ENCODE measurements at places on chromosomes 13 and 19.

DNA sequence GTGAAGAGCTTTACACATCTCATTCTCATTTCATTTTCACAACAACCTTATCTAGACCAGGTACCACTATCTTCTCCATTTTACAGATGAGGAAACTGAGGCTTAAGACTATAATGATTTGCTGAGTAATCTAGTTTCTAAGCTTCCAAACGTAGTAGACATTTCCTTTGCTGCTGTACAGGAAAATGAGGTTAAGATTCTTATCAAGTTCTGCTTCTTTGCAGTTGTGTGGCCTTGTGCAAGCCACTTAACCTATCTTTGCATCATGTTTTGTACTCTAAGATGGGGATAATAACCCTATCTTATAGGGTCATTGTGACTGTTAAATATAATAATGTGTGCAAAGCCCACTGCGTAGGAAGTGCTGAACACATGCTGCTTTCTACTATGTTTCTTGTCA is 307.9 kb downstream of the HS6ST3 start:
- DNase-seq: no peak

GRCh38 chr13:25292301-25292700 is 5.0 kb upstream of the MTMR6 start:
- DNase-seq: no peak

DNA sequence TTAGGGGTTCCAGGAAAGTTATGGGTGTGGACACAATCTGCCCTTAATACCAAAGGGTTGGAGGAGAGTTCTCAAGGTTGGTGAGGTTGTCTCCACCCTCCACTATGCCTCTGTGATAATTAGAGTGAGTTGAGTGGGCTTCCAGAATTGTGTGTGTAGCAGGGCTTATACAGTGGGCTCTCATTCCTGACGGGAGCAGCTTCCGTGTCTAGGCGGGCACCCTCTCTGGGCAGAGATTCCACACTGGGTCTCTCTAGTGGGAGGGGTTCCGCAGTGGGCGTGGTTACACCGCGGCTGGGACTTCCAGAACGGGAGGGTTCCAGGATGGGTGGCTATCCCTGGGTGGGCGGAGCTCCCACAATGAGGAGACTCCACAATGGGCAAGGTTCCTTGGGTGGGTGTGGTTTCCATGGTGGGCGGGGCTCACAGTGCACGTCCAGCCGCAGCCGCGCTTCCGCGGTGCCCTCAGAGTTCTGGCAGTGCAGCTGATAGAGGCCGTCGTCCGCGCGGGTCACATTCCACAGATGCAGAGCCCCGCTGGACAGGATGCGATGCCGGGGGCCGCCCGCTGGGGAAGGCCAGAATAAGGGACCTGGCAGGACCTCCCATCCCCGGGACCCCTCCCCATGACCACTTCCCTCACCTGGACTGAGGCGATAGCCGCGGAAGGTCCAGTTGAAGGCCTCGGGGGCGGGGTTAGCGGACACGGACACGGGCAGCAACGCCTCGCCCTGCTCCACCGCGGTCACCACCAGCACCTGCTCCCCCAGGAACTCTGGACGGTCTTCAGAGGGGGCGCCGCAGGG is 8.4 kb downstream of the NPHS1 start:
- no peak for DNase-seq

DNA sequence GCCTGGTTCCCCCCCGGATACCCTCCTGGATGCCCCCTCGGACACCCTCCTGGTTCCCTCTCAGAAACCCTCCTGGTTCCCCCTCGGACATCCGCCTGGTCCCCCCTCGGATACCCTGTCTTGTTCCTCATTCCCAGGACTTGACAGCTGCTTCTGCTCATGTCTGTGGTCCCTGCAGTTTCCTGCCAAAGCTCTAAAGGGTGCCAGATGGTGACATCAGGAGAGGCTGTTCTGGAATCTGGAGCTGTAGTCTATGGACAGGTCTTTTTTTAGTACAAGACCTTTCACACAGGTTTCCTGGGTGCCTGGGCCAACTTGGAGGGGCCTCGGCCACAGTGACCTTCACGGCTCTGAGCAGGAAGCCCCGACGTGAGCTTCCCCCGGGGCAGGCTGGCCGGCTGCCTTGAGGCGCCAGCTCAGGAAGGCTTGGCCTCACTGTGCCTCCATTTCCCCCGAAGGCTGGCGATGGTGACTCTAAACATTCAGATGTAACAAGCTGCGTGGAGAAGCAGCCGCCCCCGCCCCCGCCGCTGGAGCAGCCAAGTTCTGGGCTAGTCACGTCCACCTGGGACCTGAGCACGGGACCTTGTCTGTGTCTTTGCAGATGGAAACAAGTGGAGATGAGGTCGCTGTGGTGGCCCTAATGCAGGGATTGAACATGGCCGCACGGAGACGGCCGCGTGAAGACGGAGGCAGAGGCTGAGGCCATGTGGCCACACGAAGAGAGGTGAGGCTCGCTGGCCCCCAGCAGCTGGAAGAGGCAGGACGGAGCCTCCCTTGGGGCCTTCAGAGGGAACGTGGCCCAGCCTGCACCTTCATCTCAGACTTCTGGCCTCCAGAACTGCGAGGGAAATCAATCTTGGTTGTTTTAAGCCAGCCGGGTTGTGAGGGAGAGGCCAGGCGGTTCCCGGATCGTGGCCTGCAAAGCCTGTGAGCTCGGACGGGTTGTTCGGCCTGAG is 12.7 kb downstream of the SGTA start:
- DNase-seq: no peak

GRCh38 chr19:38081547-38082255 is 142.3 kb downstream of the DPF1 start:
- no peak for DNase-seq

DNA sequence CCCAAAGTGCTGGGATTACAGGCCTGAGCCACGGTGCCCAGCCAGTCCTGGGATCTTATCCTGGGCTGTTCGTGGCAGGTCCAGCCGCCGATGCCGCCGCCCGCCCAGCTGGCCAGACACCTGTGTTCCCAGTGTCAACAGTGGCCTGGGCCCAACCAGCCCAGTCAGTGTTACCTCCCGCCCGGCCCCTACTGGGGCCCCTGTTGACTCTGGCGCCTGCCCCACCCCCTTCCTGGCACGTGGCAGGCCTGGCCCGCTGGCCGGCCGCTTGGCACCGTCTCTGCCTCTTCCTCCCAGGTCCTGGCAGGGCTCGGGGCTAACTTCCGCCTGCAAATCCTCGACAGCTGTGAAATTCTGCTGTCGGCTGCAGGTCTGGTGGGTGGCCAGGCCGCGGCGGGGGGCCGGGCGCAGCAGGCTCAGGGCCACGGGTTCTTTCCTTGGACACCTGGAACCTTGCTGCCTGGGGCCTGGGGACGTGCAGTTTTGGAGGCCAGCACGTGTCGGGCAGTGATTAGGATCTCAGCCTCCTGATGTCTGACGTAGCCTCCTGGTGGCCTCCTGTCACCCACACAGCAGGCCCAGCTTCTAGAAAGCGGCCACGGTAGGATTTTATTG is 9.1 kb downstream of the ARID3A start:
- DNase-seq: no peak

DNA sequence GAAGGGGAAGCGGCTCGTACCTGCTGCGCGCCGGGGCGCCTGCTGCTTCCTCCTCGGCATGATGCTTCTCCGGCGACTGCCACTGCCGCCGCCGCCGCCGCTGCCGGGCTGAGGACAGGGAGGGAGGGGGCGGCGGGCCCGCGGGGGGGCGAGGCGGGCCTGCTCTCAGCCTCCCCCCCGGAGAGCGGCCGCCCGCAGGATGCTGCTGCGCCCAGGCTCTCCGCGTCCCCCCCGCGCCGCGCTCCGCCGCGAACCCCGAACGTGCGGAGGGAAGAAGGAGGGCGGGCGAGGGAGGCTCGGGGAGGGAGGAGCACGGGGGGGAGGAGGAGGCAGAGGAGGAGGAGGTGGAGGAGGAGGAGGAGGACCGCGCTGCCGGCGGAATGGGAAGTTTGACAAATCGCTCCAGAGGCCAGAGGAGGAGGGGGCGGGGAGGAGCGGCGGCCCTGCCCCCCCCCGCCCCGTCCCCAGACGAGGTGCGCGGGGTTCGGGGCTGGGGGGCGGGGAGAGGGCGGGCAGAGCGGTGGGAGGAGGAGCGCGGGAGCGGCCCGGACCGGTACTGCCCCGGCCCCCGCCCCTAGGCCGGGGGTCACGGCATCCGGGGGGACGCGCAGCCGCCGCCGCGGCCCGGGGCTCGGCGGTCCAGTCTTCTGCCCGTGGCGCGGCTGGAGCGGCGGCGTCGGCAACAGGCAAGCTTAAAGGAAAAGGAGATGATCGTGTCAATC is at the start of gene TSHZ3:
TSS of gene TSHZ3 (minus strand) at position 277 of the 722 bp plus-strand sequence. CDS start at position 60, 217 bp downstream.
- no peak for DNase-seq

DNA sequence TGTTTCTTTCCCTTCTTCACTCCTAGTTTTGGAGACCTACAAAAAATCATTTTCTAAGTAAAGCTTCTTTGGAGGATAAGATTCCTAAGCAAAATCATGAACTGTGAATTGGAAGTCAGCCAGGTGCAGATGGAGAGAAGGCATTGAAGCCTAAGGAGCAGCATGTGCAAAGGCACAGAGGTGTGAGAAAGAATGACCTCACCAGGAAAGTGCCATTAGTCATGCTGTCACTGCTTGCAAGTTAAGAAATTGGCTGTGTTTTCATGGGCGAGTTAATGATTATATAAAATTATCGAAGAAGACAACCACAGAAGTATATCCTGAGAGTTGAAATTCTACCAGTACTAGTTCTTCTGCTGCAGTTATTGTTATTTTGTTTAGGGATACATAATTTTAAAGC is 80.3 kb upstream of the KLHL1 start:
- no peak for DNase-seq

DNA sequence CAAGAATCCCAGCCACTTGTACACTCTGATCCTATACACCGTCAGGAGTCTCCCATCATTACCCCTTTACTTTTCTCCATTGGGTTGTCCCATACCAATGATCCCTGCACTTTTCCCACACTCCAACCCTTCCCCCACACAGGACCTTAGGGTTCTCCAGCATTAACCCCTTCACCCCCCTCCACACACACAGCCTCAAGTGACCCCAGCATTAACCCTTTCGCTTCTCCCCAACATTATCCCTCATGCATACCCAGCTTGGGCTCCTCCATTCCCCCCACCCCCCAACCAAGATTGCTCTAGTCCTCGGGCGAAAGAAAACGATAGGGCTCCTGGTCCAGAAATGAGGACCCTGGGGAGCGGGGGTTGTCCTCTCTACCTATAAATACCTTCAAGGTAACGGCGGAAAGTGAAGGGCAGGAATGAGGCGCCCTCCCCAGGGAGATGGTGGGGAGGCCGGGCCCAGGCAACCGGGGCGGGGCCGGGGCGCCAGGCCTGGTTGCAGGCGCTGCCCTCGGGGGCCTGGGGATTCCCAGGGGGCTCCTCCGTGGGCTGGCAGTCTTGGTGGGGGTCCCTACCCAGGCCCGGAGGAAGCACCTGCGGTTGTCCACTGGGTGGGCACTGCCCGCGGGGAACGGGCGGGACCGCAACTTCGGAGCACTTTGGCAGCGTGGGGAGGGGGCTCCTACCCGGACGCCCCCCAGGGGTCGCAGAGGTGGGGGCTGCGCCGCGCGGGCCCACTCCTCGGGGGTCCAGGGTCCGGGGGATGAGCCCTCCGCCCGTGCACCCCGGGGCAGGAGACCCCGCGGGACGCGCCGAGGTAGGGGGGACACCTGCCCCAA is 757 bp downstream of the WIZ start:
- no peak for DNase-seq

DNA sequence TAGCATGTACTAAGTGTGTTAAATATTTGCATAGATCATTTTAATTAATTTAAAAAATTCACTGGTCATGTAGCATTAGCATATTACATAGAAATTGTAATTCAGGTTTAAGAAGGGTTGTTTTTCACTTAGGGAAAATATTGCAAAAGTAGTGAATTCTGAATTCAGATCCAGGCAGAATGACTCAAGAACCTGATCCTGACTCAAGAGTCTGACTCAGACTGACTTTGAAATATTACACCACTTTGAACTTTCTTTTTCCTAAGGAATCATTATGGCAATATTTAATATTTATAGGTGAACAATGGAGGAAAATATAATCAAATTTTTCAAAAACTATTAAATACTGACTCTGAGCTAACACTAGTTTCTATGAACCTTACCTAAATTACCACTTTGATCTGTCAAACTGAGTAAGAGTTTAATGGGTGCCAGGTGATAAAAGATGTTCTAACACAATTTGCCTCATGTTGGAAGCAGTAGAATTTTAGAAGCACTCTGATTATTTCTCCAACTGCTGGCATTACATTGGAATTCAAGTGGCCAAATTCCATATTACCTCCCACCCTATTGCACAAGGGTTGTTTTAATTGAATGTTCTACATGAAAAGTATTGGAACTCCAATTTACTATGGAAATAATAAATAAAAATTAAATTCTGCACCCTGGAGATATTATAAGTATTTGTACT is 261.6 kb downstream of the SLITRK1 start:
- no peak for DNase-seq

DNA sequence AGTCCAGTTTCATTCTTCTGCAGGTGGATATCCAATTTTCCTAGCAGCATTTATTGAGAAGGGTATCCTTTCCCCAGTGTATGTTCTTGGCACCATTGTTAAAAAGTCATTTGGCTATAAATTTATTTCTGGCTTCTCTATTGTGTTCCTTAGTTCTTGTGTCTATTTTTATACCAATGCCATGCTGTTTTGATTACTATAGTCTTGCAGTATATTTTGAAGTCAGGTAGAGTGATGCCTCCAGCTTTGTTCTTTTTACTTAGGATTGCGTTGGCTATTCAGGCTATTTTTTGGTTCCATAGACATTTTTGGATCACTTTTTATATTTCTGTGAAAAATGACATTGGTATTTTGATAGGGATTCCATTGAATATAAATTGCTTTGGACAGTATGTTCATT is 71.7 kb upstream of the MLNR start:
- no peak for DNase-seq

DNA sequence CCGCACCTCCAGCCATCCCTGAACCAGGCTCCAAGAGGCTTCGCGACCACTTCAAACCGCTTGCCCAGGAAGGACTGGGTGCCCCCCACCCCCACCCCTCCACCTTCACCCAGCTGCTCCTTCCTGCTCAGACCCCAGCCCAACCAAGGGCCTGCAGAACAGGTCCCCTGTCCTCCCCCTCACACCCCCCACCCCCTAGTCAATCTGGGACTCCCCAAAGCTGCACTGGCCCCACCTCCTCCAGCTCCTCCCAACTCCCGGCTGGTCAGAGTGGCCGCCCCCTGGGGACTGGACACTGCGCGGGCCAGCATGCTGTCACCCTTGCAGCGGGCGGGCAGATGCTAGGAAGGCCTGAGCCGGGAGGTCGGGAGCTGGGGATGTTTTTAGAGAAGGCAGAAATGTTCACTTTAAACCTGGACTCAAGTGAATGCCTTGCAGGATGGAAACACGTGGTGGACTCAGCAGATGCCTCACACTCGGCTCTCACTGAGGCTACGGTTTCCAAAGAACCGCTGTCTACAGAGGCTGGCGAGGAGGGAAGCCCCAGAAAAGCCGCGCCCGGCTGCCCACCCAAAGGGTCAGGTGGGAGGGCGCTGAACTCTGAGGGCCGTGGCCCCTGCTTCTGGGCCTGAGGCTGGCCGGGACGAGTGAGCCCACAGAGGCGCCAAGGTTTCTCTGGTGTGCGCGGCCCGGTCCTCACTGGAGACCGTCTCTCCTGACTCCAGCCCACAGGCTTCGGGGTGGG is 8.0 kb downstream of the RPL36 start:
- no peak for DNase-seq

DNA sequence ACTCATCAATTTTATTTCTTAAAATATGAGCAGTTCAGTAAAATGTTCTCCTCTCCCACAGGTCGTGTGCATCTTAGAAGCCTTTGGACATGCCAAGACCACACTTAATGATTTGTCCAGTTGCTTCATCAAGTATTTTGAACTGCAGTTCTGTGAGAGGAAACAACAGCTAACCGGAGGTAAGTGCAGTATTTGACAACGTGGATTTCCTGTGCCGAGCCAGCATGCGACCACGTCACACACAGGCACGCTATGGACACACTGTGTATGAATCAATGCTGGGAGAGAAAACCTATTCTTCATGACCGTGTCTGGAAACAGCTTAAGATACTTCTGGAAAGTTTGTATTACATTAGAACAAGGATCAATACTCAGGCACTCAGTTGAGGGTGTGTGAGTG is 268.5 kb downstream of the MYO16 start:
- no peak for DNase-seq
